HEK293T (cell line): ENCODE measurements at places on chromosomes 4 and X.

DNA sequence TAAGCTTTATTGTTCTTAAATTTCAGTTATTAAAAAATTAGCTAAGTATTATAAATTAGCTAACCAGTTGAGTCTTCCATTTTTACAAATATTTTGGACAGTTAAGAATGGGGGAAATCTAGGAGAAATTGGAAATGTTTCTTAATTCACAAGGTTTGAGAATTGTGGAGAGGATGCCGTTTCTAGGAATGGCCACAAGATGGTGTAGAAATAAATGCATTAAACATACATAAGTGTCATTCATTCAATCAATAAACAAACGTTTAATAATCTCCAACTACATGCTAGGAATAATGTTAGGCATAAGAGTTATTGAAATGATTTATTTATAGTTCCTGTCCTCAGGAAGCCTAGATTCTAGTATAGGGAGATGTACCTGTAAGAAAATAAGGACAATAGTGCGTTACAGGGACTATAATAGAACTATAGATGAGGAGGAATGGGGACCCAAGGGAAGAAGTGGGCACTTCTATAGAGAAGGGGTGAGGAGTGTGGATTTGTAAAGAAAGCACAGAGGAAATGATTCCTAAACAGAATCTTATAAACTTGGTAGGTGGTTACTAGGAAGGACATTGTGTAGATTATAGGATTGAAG, 195.7 kb upstream of the ANK2 start:
- no peak for DNase-seq

GRCh38 chr4:70749313-70749712, 27.5 kb downstream of the RUFY3 start:
- DNase-seq = no peak

GRCh38 chr4:94814237-94814636, 56.5 kb downstream of the BMPR1B start:
- no peak for DNase-seq

DNA sequence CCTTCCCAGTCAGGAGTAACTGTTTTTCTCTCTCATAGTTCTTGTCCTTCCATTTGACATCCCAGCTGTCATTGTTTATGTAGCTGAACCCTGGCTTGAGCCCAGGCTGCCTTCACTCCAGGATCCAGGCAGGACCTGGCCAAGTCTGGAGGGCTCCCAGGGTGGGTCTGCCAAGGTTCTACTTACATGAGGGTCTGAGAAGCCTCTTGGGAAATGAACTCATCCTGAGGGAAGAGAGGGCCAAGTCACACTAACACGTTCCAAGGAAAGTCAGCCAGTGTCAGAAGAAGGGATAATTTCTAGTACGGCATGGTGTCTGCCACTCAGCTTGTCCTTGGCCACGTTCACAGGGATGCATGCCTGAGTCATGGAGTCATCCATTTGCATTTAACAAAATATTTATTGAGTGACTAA, 54.8 kb upstream of the SRD5A3 start:
- no peak for DNase-seq

DNA sequence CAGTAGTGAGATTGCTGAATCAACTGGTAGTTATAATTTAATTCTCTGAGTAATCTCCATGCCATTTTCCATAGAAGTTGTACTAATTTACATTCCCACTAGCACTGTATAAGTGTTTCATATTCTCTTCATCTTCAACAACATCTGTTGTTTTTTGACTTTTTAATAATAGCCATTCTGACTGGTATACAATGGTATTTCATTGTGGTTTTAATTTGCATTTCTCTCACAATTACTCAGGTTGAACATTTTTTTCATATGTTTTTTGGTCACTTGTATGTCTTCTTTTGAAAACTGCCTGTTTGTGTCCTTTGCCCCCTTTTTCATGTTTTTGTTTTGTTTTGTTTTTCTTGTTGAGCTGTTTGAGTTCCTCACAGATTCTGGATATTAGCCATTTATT, 880.2 kb downstream of the RAPGEF2 start:
- no peak for DNase-seq

- no peak for DNase-seq
Observed at GRCh38 chr4:118989098-118990080, 100.7 kb downstream of the SYNPO2 start.

DNA sequence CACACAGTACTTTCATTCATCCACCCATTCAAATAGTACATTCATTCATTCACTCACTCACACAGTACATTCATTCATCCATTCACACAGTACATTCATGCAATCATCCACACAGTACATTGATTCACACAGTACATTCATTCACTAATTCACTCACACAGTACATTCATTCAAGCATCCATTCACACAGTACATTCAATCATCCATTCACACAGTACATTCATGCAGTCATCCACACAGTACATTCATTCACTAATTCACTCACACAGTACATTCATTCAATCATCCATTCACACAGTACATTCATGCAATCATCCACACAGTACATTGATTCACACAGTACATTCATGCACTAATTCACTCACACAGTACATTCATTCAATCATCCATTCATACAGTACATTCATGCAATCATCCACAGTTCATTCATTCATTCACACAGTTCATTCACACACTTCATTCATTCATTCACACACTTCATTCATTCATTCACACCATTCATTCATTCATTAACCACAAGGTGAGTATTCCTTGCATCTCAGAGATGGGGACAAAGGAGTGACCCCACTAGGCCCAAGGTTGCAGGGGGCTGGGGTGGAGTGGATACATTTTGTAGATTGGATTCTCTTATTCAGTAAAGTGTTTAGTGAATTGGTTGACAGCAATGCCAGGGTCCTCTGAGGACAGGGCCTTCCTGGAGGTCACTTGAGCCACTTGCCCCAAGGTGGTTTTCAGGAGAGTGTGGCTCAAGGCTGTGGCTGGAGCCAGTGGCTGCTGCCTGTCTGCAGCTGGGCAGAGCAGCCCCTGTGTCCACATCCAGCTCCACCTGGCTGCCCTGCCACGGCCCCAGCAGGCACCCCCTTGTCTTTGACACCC, 4.3 kb upstream of the SPON2 start:
- DNase-seq = no peak

GRCh38 chr4:140188975-140189374, 35.0 kb upstream of the MAML3 start:
- no peak for DNase-seq

DNA sequence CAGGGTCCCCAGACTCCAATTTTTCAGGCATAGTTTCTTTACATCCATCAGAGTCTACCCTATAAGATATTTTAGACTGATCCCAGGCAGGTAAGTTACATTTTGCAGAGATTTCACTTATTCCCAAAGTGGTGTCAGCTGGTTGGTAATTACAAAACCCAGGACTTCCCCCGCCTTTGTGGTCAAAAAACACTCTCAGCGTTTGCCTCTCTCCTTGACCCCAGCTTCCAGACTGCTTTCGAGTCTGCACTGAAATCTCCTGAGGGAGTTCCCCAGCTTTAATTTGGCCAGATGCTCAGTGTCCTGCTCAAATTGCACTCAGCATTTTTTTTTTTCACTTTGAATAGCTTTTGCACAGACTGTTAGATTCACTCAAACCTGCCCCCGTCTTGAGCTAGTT, 11.2 kb upstream of the AMOT start:
- no peak for DNase-seq

DNA sequence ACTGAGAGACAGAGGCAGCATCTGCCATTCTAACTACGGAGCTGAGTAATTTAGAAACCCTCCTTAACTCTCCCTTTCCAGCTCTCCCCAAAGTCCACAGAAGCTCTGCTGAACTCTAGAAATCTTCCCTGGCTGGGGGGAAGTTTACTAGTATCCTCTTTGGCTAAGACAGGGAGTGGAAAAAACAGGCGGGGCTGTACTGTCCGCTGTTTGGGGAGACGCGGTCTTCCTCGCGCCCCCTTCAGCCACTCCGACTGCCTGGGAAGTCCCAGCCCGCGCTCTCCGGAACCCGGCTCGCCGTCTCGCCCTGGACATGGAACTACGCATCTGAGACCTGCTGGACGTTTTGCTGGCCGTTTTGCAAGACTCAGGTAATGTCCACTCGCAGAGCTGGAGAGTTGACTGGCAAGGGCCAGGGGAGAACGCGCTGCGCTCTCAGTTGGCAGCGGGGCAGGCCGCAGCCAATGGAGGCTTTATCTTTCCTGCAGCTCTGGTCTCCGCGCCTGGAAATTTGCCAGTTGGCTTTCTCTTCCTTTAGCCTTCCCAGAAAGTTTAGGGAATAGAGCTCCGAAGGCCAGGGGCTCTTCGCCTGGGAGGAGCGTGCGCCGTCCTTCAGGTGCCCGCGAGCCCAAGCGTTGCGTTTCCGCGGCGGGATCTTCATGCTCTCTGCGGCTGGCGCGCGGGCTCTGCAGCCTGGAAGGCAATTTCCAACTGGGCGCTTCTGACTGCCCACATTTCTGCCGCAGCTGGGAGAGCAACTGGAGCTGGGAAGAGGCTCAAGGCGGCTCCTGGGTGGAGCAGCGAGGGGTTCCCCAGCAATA, 892 bp downstream of the IL1RAPL2 start:
- DNase-seq = no peak

GRCh38 chrX:31459361-31459760, 387.5 kb upstream of the FTHL17 start:
- no peak for DNase-seq

DNA sequence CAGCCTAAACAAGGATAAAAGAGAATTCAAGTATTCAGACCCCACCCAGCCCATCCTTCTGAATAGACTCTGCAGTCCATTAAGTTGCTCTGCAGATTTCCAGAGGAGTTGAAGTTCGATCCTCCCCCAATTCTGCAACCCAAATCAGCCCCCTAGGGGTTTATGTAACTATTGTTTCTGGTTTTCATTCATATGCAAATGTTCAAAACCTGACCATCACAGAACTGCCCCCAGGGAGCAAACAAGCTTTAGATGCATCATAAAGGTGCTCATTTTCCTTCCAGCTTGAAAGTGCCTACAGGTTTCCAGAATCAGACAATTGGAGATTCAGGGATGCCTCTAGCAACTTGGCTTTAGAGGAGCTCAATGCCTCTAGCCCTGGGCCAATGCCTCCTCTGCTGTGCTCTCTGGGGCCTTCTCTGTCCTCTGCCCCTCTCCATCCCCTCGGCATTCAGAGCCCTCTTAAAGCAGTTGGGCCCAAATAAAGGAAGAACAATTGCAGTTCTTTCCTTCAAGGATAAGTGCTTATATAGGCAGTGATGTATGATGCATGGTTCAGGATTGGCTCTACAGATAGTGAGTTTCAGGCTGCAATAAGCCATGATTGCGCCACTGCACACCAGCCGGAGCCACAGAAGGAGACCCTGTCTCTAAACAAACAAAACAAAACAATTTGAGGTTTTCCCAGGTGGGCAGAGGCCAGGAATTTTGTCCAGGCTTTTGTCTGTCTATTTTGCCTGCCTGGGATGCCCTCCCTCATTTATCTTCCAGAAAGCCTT, 23.5 kb upstream of the SPINK2 start:
- DNase-seq = no peak

- DNase-seq = no peak
Observed at GRCh38 chrX:103220511-103221323, 5.8 kb downstream of the BEX4 start.

DNA sequence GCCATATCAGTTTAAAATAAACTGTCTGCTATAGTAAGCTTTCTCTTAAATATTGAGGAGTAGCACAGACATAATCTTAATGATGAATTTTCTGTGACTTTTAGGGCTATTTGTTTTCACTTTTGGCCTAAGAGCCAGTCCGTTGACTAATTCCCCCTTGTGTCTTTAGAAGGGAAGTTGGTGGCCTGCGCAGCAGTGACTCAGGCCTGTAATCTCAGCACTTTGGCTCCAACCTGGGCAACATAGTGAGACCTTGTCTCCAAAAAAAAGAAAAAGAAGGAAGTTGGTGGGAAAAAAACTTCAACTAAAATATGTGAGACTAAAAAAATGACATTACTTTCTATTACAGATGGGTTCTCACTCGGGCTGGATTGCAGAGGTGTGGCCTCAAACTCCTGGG, 3.4 kb downstream of the NCAPG start:
- DNase-seq = no peak

DNA sequence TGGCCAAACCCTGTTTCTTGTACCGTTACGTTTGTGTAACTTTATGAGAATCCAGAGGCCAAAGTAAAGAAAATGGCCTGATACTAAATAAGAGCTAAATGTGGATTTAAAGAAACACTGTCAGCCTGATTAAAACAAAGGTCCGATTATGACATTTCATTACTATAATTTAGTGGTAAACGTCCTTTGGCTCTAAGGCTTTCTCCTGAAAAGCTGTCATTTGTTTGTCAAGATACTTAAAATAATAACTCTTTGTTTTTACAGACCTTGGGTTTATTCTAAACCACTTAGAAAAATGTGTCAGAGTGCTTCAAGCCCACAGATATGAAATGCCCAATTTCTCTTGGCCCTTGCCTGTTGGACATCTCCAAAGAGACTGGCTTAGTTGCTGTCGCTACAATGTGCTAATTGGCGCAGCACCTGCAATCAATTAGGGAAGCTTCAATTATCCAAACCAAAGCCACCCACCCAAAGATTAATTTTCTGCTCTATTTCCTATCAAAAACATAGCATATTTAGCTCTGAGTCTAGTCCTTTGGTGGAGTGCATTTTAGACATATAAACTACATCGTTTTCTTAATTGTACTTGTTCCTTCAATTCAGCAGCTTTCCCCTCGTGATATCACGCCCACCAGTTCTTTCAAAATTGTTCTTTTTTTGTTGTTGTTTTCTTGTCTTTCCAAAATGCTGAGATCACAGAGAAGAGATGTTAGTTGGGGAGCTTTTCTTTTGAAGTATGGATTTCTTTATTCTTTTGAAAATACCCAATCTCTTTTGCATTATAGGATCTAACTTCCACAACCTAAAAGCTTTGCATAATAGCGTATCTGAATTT, 13.6 kb downstream of the SMIM20 start:
- DNase-seq = no peak

DNA sequence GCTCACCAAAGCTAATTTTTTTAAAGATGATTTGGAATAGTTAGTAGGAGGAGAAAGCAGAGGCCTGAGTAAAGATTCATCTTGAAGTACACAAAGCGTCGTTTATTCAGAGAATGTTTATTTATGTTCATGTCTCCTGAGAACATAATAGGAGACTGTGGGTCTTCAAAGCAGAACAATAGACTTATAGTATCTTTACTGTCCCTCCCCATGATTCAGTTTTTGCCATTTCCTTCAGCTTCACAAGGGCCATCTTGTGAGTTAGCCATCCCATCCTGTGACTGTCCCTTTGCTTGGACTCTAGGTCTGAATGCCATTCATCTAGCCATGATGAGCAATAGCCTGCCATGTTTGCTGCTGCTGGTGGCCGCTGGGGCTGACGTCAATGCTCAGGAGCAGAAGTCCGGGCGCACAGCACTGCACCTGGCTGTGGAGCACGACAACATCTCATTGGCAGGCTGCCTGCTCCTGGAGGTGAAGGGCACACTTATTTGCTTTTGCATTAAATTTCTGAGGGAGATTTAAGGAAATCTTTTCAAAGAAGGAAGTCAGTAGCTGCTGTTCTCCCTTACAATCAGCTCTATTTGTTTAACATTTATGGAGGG, 105.8 kb downstream of the NFKB1 start:
- DNase-seq = no peak

- no peak for DNase-seq
Observed at GRCh38 chr4:185773419-185773818, 38.6 kb downstream of the SORBS2 start.

GRCh38 chr4:14218641-14219040, 591.1 kb upstream of the BOD1L1 start:
- no peak for DNase-seq

GRCh38 chrX:130805903-130806302, 97.1 kb downstream of the ENOX2 start:
- no peak for DNase-seq

- no peak for DNase-seq
Observed at GRCh38 chrX:36573720-36574119, 434.4 kb upstream of the FAM47C start.
